AG04449 (cell line): ENCODE measurements at places on chromosomes 1 and 21.

GRCh38 chr1:62144238-62144831, 50.3 kb upstream of the L1TD1 start:
- DNase-seq: no peak

GRCh38 chr1:112706505-112707220, at the start of gene RHOC:
Gene RHOC (minus strand): TSS chr1:112707127. CDS start chr1:112703799, 3,328 bp downstream.
- DNase-seq: no peak

GRCh38 chr1:235917267-235917811, 50.6 kb upstream of the LYST start:
- peak; percentile 99 for DNase-seq

- no peak for DNase-seq
These were observed 56.2 kb upstream of the EDEM3 start for GRCh38 chr1:184810735-184811343.

DNA sequence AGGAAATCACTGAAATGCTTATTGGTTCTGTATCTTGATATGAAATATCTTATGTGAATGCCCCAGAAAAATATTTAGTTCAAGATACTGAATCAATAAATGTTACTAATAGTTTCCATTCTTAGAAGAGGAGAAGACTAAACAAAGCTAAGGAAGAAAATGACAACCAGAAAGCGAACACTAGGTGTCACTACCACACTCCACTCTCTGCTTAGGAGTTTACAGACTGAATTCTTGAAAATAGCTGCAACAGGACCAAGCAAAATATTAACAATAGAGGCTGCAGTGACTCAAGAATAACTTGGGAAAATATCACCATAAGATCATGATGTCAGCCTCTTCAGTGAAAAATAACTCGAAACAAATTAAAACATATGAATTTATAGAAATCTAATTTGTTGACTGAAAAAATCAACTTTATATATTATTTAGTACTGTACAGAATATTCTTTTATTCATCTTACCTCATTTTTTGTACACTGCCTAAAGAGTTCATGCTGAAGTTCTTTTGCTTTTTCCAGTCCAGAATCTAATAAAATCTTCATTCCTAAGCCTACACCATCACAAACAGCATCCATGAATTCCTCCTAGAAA, 61.6 kb downstream of the KIF14 start:
- peak; percentile 21 for DNase-seq

GRCh38 chr1:51190961-51191360, 45.1 kb upstream of the RNF11 start:
- no peak for DNase-seq

DNA sequence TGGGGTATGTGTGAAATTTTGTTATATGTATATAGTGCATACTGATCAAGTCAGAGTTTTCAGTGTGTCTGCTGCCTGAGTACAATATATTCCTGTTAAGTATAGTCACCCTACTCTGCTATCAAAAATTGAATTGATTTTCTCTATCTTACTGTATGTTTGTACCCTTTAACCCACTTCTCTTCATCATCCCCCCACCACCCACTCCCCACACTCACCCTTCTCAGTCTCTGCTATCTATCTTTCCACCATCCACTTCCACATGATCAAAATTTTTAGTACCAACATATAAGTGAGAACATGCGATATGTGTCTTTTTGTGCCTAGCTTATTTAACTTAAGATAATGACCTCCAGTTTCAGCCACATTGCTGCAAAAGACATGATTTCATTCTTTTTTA, 4.2 kb downstream of the LY9 start:
- DNase-seq: no peak

- no peak for DNase-seq
These were observed 24.7 kb downstream of the TRPM2 start for GRCh38 chr21:44377922-44378645.

DNA sequence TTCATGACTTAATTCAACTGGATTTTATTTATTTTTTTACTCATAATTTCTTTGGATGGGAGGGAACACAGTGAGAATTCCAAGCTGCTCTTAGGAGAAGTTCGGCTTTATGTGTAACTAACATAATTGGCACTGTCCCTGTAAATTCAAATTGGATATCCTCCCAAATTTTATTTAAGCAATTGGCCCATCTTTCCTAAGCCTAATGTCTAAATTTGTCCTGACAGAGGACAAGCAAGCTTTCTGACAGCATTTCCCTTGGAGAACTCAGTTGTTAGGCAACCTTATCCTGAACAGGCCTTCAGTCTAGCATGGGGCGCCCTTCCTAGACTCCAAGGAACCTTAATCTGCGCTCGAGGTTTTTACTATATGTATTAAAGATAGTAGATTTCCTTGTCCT, 550.3 kb downstream of the NUF2 start:
- DNase-seq: no peak

GRCh38 chr1:206524739-206525364, 17.5 kb downstream of the RASSF5 start:
- no peak for DNase-seq

DNA sequence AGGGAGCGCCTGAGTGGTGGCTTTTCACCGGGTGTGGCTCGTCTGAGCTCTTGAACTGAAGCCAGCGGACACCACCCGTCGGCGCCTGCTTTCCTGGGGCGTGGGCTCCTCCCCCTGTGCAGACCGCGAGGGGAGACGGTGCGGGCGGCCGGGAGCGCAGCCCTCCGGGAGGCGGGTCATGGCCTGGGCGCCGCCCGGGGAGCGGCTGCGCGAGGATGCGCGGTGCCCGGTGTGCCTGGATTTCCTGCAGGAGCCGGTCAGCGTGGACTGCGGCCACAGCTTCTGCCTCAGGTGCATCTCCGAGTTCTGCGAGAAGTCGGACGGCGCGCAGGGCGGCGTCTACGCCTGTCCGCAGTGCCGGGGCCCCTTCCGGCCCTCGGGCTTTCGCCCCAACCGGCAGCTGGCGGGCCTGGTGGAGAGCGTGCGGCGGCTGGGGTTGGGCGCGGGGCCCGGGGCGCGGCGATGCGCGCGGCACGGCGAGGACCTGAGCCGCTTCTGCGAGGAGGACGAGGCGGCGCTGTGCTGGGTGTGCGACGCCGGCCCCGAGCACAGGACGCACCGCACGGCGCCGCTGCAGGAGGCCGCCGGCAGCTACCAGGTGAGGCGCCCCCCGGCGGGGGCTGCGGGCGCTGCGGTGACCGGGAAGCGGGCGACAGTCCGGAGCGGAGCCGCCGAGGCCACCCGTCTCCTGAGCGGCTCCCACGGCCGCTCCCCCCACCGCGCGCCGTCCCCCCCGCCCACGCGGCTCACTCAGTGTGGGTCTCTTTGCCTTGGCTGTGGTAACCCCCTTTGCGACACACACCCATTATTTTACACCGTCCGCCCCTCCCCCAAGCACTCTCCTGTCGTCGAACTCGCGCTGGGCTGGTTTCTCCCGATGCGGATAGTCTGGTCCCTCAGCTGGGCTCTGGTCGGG, at the start of gene TRIM58:
Gene TRIM58, plus strand, starts transcription at position 119 of the 916 bp plus-strand sequence. Its CDS starts 60 bp downstream, at position 179.
- no peak for DNase-seq

DNA sequence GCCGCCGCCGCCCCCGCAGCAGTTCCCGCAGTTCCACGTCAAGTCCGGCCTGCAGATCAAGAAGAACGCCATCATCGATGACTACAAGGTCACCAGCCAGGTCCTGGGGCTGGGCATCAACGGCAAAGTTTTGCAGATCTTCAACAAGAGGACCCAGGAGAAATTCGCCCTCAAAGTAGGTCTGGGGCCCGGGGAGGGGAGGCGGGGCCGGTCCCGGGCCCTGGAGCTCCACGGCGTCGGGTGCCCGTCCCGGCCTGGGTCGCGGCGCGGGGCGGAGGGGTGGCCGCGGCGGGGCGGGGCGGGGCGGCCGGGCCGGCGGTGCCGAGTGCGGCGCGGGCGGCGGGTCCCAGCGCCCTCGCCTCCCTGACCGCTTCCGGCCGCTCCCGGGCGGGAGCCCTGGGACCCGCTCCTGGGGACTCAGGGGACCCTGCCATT, 646 bp downstream of the MAPKAPK2 start:
- DNase-seq: no peak

DNA sequence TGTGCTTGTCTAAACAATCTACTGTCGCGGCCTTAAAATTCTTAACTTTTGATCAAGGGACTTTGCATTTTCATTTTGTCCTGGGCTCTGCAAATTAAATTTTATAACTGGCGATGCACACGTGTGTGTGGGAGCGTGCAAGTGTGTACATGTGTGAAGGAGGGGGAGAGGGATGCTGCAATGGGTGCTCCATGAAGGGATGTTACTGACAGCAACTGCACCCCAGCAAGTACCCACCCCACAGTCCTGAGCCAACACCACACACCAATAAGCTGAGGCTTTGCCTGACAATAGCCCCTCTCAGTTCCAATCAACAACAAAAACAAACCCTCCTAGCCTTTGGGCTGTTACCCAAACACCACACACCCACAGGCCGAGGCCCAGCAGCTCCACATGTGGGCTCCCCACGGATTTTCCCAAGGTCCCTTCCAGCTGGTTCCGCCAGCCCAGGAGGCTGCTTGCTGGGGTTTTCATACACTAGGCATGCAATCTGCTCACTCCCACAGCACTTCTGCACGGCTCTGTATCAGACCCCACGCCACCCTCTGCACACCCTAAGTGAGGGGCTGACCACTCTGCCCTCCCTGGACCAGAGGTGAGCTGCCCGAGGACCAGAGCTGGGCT, 32.8 kb upstream of the IFFO2 start:
- DNase-seq: no peak

- DNase-seq: no peak
These were observed 5.9 kb upstream of the PIGR start for GRCh38 chr1:206952171-206952570.

GRCh38 chr1:14815175-14815877, 216.8 kb downstream of the KAZN start:
- DNase-seq: no peak

DNA sequence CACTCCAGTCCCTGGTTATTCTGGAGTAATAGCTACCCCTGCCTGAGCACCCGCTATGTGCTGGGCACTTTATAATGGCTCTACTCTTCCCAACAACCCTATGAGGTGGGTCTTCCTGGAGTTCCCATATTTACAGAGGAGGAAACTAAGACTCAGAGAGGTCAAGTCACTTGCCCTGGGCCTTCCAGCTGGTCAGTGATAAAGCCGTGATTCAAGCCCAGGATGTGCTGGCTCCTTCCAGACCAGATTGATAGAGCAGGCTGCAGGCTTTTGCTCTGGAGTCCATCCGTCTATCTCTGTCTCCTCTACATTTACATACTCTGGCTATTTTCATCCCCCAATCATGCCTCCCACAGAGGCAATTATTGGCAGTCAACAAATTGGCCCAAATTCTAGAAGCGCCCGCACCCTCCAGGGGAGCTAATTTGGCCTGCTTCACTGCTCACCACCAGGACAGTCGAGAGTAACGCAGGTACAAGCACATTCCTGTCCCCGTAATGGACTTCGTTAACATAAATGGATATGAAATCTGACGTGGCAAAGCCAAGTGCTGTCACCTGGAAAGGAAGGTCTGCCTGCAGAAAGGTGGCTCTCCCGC, 39.8 kb upstream of the SELENON start:
- DNase-seq: no peak

DNA sequence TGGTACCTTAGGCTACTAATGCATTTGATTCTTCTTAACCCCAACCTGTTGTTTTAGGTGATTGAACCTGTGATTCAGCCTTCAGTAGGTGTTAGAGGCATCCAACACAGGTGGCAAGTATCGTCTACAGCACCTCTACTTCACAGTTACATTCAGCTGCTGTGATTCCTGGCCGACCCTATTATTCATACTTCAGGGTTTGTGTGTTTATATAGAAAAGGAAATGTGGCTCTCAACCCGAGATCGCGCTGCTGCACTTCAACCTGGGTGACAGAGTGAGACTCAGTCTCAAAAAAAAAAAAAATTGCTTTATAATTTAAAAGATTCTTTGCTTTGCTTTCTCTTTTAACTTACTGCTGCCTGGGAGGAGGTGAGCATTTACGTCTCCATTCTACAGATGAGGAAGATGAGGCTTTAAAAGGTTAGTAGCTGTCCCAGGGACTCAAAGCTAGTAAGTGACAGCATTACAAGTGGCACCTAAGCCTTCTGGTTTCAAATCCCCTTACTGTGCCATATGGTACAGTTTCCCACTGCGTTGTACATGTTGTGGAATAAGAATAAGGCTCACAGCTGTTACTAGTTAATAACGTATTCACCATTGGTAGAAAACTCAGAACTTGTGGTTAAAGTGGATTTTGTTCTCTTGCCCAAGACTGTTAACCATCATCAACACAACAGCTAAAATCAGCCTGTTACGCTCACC, 9.9 kb upstream of the GPR25 start:
- DNase-seq: no peak

DNA sequence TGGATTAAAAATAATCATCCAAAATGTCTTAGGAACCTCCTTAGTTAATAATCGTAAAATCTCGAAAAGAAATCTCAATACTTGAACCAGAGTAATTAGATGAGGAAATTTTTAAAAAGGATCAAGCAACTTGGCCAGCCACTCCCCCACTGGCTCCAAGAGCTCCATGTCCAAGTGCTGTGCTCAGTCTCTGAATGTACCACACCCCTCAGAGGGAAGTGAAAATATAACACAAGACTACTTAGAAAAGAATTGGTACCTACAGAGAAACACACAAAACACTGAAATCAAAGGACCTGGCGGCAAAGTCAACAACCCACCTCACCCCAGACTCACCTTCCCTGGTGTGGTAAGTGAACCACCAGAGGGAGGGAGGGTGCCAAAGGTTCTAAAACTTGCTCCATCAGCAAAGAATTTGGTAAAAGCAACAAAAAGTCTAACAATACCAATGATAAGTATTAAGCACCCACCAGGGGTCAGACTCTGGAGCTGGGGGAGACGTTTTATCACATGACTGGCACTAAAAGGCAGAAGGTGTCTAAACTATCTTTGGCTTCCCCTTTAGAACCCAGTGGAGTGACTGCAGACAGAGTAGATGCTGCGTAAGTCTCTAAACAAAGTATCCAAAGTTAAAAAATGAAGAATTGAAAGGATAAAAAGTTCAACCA, 14.0 kb downstream of the LBR start:
- DNase-seq: no peak

- no peak for DNase-seq
These were observed 170.4 kb downstream of the PTPRC start for GRCh38 chr1:198809247-198809646.

DNA sequence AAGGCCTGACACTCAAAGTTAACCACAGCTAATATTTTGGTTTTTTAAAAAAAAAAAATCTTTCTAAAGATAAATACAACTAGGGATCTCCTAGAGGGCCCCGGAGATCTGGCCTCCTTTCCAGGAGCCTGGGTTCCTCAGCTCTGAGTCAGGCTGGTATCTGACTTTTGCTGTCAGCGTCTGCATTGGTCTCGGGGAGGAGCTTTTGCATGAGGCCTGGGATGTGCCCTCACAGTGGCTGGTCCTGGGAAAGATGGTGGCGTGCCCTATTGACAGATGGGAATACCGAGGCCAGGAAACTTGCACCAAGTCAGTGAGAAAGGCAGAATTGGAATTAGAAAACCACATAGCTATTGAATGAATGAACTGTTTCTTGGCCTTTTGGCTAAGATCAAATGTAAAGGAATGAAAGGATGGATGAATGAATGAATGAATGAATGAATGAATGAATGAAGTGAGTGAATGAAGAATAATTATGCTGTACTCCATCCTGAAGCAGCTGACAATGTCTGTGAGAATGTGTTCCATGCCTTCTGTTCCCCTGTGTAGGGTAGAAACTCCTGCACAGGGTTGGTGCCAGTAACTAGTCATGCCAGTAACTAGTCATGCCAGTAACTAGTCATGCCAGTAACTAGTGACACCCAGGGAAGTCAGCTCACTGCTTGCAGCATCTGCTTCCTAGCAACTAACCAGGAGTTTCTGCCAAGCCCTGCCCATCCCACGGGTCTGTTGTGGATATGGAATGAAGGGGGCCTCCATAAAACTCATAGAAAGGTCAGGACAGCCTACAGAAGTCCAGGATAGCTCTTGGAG, 242.5 kb upstream of the VAMP3 start:
- no peak for DNase-seq
